ENCODE measurements at places on chromosomes 4 and X.

DNA sequence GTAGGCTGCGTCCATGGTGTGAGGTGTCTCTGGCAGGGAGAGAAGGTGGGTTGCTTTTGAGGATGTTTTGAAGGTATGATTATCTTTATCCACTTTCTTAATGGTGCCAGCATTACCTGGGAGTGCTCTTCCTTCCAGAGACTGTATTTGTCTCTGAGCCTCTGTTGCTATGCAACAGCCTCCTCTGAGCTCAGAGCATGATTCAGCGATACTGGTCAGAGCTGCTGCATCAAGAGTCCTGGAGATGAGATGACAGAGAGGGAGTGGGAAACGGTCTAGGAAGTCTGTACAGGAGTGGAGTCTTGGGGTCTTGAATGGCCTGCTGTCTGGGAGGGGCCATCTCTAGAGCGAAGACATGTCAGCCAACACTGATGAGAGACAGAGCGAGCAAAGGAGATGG is 104.4 kb upstream of the RAB40AL start:
- DNase-seq = no peak

DNA sequence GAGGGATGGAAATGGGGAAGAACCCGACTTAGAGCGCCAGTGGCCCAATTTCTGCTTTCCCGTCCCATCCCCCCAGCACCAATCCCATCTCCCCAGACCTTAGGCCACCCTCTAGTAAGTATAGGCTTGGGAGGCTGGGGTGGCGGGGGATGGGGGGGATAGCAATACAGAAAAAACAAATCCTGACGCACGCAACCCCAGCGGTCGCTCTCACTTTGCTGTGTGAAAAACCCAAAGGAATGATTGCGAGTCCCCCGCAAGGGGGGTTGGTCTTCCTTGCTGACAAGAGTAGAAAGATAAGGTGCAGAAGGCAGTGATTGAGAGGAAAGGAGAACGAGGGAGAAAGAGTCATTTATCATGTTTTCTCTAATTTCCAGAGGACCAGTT is 863 bp downstream of the CPE start:
- peak; percentile 30 for DNase-seq

- no peak for DNase-seq
Observed at GRCh38 chr4:133863153-133863552, 338.4 kb downstream of the PABPC4L start.

DNA sequence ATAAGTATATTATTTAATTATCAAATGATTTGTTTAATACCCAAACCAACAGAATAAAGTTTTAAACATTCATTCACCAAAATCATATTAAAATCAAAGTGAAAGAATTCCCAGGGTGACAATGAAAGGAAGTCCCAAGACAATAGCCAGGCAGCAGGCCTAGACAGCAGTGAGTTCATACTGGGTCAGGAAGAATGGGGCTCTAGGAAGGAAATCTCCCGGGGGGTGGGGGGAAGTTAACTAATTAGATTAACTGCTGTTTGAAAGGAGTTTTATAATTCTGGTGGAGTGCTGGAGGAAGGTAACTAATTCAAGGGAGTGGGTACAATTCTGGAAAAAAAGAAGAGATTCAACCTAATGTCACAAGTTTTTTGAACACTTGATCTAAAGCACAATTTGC is 104.1 kb downstream of the ZAR1 start:
- DNase-seq = no peak

GRCh38 chrX:123835661-123836371 is 24.0 kb upstream of the XIAP start:
- no peak for DNase-seq

- no peak for DNase-seq
Observed at GRCh38 chr4:104524591-104524990, 29.9 kb upstream of the CXXC4 start.

DNA sequence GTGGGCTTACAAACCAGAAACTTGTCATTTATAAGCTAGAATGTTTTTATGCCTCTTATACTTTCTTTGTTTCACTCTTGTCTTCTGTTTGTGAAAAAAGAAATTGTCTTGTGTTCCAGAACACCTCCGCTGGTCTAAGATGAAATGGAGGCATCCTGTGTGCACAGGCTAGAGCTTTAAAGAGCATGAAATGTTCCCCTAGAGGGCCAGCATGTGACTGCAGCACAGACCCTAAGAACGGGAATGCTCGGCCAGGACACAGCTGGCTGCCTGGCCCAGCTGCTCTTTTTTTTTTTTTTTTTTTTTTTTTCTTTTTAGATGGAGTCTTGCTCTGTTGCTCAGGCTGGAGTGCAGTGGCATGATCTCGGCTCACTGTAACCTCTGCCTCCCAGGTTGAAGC is 33.6 kb downstream of the SETD7 start:
- no peak for DNase-seq

DNA sequence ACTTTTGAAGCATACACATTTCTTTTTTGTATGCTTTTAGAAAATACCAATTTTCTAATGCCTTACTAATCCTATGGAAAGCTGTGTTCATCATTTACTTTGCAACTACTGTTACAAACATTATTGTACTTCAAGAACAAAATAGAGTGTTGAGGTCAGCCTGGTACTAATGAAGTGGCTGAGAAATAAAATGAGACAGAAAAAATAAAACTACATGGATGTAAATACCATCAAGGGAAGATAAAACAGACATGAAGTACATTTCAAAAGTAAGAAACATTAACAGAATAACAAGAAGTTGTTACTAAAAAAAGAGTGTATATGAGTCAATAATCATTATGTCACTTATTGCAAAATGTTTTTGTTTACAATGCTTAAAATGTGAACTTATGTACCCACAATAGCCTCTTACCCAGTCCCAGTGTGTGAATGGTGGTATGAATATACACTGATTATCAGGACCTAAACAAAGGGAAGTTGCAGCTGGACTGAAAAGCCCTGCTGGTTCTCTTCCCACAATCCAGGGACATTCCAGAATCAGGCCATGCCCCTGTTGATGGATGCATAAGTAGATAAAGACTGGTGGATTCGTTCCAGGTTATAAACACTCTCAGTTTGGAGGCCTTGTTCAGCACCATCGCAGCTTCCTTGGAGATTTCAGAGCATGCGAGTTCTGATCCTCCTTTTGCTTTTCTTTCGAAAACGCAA is 2.4 kb upstream of the CSN3 start:
- DNase-seq = no peak

DNA sequence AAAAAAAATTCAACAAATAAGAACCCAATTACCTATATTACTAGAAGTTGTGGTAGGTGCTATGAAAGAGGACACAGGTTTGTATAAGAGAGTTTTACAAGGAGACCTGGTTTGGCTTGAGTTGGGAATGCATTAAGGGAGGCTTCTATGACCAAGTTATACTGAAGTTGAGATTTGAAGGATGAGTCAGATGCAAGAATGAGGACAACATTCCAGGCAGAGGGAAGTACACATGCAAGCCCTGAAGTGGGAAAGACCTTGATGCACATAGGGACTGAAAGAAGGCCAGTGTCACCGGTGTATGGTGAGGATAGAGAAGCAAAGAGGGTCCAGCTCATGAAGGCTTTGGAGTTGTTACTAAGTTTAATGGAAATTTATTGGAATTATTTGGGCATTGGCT is 52.2 kb downstream of the ANK2 start:
- no peak for DNase-seq

DNA sequence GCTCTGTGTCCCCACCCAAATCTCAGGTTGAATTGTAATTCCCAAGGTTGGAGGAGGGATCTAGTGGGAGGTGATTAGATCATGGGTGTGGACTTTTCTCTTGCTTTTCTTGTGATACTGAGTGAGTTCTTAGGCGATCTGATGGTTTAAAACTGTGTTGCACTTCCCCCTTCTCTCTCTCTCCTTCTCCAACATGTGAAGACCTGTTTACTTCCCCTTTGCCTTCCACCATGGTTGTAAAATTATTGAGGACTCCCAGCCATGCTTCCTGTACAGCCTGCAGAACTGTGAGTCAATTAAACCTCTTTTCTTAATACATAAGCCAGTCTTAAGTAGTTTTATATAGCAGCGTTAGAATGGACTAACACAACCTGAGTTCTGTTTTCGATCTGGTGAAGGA is 738.2 kb downstream of the ARAP2 start:
- DNase-seq = no peak

DNA sequence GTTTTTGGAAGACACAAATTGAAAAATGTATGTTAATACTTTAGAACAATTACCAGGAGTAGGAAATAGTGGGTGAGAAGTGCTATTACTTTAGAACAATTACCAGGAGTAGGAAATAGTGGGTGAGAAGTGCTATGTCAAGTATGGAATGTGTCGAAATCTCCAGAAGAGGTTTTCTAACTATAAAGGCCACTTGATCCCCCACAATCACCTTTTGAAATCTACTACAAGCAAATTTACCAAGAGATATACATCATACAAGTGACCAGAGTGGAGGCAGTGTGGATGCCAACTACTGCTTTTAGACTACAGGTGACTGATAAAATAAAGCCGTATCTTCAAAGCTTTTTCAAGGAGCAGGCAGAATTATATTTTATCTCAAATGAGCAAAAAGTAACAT is 43.1 kb downstream of the MAB21L2 start:
- no peak for DNase-seq

DNA sequence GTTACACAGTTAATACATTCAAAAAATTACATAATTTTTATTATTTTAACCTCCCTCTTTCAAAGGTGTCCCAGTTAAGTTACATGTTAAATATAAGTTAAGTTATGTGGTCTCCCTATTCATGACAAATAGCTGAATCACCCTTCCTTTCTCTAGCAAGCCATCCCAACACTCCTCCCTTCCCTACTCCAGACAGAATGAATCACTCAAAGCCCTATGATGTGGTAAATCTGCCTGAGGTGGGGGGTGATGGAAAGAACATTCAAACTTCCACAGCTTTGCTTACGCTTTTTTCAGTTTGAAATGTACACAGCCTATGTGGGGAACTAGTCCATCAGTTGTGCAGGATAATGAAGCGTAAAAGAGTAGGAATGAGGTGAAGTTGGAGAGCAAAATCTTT is 90.2 kb downstream of the CXCL13 start:
- DNase-seq = no peak

- DNase-seq = no peak
Observed at GRCh38 chr4:30460818-30461217, 259.4 kb upstream of the PCDH7 start.

GRCh38 chr4:7052923-7053715 is 9.9 kb downstream of the TADA2B start:
- no peak for DNase-seq

- DNase-seq = peak; percentile 84
Observed at GRCh38 chr4:139554893-139555704, 920 bp downstream of the SETD7 start.

DNA sequence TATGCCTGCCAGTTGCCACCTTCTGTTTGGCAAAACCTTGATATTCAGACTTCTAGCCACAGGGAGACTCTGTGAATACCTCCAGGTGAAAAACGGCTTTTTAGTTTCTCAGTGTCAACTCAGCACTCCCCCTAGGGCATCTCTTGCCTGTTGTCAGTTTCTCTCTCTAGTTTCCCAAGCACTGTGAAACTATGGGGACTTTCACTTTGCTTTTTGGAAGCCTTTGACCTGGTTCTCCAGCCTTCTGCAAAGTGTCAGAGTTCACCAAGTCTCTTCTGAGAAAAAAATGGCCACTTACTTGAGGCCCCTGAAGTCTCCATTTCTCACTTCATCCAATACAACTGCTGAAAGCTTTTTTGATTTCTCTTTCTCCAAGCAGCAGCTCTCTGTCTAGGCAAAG is 521.5 kb downstream of the INPP4B start:
- DNase-seq = no peak

DNA sequence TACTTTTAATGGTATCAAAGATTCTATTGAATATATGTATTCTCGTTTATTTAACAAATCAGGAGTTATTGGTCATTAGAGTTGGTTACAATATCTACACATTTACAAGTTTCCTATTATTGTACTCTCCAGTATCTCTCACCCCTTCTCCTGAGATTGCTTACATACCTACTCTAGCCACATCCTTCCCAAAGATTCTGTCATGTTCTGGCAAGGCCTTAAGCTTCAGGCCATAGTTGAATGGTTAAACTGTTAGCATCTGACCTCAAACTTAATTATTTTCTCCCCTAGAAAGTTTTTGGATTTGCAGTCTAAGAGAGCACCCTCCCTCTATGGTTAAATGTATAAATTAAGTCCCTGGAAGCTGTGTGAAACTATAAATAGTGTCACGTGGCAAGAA is 784.2 kb downstream of the GLUD2 start:
- DNase-seq = no peak

- no peak for DNase-seq
Observed at GRCh38 chr4:156858071-156858470, 113.5 kb downstream of the PDGFC start.

DNA sequence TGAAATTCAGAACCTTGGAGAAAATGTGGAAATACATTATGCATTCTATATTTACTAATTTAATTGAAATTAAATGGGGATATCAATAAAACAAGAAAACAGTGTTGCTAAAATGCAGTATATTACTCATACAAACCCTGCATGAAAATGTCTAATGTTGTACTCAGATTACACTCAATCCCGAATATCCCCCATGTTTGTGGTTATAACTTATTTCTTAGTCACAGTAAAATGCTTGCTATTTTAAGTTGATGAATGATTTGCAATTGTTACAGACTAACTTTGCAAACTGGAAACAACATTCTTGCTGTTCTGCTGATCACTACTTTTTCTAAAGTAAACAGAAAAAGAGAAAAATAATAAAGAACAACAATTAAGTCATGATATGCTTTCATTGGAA is 33.1 kb upstream of the ANXA10 start:
- DNase-seq = no peak

DNA sequence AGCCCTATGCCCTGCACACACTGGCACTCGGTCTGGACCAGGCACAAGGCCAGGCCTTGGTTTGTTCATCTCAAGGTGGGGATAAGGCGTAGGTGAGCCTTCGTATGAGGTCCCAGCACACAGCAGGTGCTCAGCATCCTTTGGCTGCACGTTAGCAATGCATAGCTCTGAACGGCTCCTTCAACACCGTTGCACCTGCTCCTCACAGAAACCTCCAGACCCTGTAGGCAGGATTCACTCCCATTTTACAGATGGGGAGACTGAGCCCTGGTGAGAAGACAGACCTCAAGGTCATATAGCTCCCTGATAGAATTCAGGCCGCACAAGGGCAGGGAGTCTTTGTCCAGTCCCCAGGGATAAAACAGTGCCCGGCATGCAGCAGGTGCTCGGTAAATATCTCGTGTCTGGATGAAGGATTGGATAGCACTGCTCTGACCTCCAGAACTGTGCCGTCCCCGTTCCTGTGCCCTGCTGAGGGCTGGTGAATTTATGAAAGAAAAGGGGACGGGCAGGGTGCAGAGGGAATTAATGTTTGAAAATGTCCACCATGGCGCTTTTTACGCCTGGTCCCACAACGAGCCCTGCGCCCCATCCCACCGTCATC is 2.4 kb downstream of the PPP2R2C start:
- no peak for DNase-seq

GRCh38 chr4:142169216-142169615 is 532.8 kb downstream of the IL15 start:
- DNase-seq = no peak

- DNase-seq = no peak
Observed at GRCh38 chr4:145762719-145763118, 82.8 kb downstream of the C4orf51 start.

DNA sequence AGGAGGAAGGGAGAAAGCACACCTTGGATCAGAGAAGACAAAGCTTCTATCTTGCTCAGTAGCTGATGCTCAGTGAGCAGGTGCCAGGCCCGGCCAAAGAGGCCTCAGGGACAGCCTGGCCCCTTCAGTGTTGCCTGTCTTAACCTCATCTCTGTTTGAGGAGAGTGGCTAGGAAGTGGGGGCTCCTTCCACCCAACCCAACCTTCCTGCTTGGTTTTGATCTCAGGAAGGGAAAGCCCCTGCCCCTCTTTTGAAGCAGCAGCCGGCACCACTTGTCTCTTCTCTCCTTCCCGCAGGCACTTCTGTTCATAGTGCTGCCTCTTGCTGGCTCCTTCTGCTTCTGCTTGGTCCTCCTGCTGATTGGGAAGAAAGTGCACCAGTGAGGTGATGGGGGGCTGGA is 2.4 kb upstream of the AFF2 start:
- DNase-seq = no peak
